CD4-positive, alpha-beta T cell treated with Interleukin-6 at 100 ng/mL for 8 hours (primary cell): ENCODE measurements at places on chromosomes 12 and 14.

DNA sequence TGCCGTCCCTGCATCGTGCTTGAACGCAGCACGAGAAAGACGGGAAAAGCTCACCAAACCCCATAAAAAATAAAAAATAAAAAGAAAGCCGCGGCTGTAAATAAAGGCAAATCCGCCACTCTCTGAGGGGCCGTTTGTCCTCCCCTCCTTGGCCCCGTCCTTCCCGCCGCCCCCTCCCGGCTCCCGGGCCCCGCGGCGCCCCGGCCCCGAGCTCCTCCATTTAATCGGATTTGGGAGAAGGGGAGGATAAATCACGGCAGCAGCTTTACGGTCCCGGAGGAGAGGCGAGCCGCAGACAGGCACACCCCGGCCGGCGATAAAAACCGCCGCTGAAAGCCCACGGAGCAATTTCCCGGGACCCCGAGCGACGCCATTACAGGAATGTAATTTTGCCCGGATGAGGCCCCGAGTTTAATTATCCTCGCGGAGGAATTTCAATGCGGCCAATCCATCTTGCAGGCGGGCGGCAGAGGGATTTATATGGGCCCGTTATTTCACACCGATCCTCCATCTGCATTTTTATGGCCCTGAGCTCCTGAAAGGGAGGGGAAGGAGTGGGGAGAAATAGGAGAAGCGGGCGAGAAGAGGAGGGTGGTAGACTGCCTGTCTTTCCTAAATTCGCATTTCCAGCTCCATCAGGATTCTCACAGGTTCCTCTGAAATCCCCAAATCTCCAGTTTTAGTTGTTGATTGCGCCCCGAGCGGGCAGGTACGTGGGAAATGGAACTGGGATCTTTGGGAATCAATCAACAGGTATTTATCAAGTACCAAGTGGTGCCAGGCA is 1.3 kb upstream of the ATP5MC2 start:
- DNase-seq, result no peak

- no peak for DNase-seq
These were observed 19.0 kb downstream of the GLT1D1 start for GRCh38 chr12:128872303-128872702.

GRCh38 chr14:72604133-72604532 is 289.8 kb downstream of the DPF3 start:
- no peak for DNase-seq

DNA sequence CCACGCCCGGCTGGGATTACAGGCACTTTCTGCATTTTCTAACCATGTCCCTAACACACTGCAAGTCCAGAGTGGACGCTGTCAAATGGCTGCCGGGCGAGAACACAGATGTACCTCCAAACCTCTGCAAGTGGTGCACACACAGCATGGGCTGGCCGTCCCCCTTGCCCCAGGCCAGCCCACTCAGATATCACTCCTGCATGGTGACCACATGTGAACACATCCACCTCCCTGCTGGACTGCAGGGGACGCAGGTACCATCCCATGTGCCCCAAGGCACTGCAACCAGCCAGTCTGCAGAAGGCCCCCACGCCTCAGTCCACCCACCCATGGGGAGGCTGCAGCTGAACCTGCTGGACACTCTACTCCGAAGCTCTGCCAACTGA is 14.0 kb downstream of the BRF1 start:
- no peak for DNase-seq

DNA sequence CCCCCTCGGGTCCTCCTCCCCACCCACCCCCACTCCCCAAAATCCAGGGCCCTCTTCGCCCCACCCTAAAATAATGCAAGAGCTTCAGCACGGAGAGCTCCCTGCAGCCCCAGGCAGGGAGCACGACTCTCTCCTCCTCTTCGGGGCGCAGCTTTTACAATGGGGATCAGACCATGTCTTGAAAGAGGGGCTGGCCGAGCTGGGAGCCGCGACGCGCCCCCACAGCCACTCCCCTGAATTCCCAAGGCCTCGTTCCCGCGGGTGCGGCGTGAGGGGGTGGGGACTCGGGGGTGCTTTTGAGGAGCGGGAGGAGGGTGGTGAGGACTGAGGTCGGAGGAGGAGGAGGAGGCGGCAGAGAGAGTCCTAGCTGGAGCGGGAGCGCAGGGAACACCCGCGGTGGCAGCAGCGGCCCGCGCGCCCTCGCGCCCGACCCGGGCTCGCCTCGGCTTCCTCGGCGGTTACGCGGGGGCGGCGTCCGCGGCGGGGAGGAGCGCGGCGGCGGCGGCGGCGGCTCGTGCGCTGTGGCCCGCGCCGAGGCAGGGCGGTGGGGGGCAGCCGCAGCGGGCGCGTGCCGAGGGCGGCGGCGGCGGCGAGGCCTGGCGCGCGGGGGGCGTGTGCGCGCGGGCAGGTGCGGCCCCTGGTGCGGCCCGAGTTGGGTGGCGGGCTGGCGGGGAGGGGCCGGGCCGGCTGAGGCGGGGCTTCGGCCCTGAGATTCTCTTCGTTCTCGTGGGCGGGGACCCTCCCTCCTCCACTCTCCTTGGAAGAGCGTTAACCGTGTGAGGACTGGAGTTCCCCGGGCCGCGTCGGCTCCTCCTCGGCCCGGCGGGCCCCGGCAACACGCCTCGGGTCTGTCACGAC is at the start of gene ANKS1B:
Gene ANKS1B, minus strand, starts transcription at position 666 of the 858 bp plus-strand sequence. CDS start 699 bp downstream, outside the sequence.
- DNase-seq, result no peak

- DNase-seq, result no peak
These were observed 248.8 kb downstream of the APAF1 start for GRCh38 chr12:98893675-98894411.

- DNase-seq, result no peak
These were observed 1107.4 kb upstream of the SEL1L start for GRCh38 chr14:82641050-82641540.

GRCh38 chr12:53107122-53107521 is 3.8 kb downstream of the SOAT2 start:
- no peak for DNase-seq

GRCh38 chr14:22118899-22119477 is 445.4 kb upstream of the OR4E1 start:
- no peak for DNase-seq

GRCh38 chr12:47034661-47035060 is 44.8 kb upstream of the PCED1B start:
- no peak for DNase-seq

- no peak for DNase-seq
These were observed 267.9 kb downstream of the TMEM132C start for GRCh38 chr12:128534906-128535305.

- DNase-seq, result no peak
These were observed 34.7 kb downstream of the C12orf75 start for GRCh38 chr12:105365231-105365630.

- DNase-seq, result no peak
These were observed 25.5 kb upstream of the KIF26A start for GRCh38 chr14:104112609-104113571.

DNA sequence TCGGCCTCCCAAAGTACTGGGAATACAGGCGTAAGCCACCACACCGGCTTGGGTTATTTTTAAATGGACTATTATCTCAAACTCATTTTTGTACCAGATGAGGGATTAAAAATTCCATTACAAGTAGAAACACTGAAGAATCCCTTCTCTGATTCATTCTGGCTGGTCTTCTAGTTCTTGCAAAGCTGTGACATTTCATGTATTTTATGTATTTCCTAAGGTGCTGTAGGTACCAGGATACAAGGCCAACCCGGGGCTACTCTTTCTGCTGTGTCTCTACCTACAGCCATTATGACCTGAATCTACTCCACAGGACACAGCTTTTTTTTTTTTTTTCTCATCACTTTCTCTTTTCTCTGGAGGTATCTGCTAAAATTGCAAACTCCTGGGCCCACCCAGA is 24.9 kb downstream of the CPM start:
- no peak for DNase-seq

GRCh38 chr12:62919838-62920237 is 15.1 kb downstream of the PPM1H start:
- no peak for DNase-seq

DNA sequence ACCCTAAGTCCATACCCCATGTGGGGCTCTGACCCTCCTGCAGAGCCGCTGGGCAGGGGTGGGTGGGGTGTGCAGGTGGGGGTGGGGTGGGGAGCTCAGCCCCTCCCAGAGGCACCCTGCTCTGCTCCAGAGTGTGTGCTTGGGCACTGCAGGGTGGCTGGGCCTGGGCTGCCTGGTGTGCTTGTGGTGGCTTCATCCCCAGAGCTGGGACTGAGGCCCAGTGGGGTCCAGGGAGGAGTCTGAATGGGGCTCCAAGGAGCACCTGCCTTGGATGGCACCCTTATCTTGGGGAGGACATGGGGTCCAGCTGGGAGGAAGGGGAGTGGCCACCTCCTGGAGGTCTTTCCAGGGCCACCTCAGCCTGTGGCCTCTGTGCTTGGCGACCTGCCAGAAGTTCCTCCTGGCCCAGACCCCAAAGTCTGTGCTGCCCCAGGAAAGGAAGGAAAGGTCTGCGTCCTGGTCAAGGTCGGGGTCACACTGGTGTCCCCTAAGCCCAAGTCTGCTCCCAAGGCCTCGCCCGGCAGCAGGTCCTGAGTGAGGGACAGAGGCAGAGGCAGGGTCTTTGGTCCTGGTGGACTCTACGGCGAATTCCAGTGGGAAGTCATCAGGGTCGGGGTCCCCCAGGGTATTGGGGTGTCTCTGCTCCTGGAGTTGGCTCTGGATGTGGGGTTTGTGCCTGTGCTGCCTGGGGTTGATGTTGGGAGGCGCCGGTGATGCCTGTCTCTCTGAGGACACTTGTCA is 373.4 kb downstream of the TMEM121 start:
- DNase-seq, result no peak

DNA sequence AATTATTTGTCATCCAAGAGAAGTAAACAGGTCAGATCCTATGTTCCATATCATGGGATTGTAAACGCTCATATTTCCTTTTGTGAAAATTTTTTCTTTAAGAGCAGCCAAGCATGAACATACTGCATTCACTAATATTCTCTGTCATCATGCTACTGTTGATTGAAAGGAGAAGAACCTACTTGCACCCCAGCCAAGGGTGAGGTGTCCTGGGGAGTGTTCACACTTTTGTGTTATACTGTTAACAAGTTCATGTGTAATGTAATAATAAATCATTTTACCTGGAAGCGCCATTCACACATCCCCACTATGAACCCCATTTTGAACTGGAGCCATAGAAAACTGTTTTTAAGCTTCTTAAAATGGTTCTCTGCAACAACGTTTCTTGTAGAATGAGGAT is 53.6 kb downstream of the HMGA2 start:
- no peak for DNase-seq

DNA sequence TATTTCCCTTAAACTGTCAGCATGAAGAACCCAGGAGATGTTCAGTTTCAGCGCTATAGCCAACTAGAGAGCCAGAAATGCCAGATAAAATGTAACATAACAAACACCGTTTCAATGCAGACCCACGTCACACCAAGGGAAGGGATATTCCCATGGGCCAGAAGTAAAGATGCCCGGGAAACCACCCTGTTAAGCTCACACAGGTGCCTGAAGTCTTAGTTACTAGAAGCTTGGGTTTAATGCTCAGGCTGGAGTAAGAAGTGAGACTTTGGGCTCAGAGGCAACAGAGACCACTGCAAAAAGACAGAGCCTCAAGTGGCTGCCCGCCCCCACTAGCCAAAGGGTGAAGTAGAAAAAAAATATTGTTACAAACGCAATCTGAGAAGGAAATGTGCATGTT is 52.3 kb downstream of the SYNE3 start:
- DNase-seq, result no peak

DNA sequence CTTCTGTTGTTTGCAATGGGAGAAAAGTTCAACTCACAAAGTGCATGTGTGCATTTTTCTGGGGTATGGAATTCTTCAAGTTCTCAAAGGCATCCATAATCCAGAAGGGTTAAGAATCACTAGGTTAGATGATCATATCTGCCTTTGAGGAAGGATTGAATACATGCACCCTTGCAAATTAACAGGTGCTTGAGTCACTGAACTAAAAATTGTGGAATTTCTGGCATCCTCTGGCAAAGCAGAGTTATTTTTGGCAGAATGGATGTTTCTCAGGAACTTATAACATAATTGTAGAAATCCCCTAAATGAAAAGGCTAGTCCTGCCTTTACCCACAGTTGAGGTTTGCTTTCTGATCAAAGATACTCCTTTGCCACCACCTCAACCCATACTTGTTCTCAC is 136.5 kb upstream of the DYRK2 start:
- DNase-seq, result no peak

- DNase-seq, result no peak
These were observed 88.0 kb downstream of the KIF21A start for GRCh38 chr12:39354955-39355354.
